ENCODE measurements at places on chromosomes 6 and 20.

GRCh38 chr20:59033093-59033492 lies 958 bp upstream of the ATP5F1E start:
- DNase-seq, result no peak

DNA sequence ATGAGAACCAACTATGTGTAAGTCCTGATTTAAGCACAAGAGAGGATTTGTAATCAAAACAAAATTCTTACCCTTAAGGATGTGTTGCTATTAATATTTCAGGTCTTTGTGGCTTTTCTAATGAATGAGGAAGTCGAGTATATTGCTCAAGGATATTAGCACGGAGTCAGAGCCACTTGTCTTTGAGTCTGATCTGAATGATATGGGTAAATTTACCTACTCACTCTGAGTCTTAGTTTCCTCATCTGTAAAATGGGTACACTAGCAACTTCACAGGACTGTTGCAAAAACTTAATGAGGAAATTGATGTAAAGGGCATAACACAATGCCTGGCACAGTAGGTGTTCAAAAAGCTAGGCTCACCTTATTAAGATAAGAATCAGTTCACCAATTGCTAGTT lies 30.0 kb upstream of the QKI start:
- no peak for DNase-seq

GRCh38 chr20:63134201-63134612 lies 81.7 kb downstream of the YTHDF1 start:
- no peak for DNase-seq

DNA sequence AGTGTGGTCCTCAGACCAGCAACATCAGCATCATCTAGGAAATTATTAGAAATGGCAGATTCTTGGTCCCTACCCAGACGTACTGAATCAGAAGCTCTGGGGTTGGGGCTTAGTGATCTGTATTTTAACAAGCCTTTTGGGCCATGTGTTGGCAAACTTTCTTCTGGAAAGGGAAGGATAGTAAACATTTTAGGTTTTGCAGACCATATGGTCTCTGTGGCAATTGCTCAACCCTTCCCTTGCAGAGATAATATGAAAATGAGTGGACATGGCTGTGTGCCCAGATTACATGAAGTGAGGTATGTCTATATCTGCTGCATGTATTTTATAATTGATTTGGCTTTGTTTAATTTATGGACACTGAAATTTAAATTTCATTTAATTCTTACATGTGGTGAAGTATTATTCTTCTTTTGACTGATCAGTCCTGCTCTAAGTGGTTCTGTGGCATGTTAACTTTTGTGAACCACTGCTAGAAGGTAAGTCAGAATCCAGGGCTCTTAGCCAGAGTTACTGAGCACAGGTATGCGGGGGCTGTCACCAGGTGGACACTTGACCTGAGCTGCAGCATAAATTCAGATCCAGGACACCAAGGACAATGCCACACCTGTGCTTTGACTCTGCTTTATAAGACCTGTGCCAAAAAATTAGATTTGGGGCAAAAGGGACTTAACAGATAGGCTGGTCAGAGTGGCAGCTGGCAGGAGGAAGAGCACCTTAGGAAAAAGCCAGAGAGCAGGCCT lies 43.2 kb downstream of the LY86 start:
- DNase-seq, result no peak

GRCh38 chr6:14996892-14997291 lies 249.0 kb upstream of the JARID2 start:
- no peak for DNase-seq

- DNase-seq, result no peak
Measured at GRCh38 chr6:147855803-147856482, 347.5 kb downstream of the SAMD5 start.

GRCh38 chr6:123321020-123321419 lies 315.7 kb downstream of the TRDN start:
- no peak for DNase-seq

DNA sequence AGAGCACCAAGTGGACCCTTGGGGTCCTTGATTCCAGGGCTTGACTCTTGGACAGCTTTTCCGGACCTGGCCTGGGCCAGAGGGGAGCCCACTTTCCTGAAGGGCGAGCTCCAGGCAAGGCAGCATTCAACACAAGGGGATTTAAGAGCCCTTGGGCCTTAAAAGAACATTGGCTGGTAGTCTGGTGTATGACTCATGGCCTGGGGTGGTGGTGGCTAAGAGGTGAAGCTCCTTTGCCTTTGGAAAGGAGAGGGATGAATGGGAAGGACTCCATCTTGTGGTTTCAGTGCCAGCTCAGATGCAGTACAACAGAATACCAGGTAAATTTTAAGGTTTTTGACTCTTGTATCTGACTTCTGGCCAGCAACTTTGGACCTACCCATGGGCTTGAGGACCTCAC lies 760.7 kb downstream of the GRIK2 start:
- no peak for DNase-seq

- DNase-seq, result no peak
Measured at GRCh38 chr20:43901296-43901695, 13.4 kb upstream of the TOX2 start.

GRCh38 chr6:164010441-164011103 lies 596.1 kb downstream of the QKI start:
- DNase-seq, result no peak

DNA sequence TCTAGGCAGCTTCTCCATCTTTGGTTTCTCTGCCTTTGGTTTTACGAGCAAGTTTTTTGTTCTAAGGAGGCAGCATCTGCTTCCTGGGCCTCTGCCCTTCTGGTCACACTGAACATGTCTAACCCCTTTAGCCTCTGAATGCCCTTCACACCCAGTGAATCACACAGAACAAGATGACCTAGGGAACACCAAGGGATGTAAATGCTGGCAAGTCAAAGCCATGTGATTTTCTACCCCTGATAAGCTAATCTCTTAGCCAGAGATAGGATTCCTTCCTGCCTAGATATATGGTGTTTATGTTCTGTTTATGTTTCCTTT lies 7.2 kb upstream of the BPIFB6 start:
- DNase-seq, result no peak

- DNase-seq, result no peak
Measured at GRCh38 chr6:139676718-139677117, 302.3 kb upstream of the CITED2 start.

DNA sequence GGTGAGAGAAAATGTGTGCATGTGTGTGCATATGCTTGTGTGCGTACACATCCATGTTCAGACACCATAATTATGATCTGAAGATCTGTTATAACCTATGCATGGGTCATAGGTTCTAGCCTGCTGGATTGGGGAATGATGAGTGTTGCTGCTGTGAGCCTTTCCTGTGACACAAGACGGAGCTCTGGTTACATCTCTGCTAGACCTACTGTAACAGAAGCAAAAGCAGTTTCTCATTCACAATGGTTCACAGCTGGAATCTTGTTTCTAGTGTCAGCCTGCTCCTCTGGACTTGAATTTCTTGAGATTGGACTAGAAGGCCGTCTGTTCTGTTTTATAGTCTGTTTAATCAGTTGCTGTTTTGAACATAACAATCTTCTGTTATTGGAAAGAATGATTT lies 40.1 kb downstream of the DEFB114 start:
- no peak for DNase-seq

DNA sequence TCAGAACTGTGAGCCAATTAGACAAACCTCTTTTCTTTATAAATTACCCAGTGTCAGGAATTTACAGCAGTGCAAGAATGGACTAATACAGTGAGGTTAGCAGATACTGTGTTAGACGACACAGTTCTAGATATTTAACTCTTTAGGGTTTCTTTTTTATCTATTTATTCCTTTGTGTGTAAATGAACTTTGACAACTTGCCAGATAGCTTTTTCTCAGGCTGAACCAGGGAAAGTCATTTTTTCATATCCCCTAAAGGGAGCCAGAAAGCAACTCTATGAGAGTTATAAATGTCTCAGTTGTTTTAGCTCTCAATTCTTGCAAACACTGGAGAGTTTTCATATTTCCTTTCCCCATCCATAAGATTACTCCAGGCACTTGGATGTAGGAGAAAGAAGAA lies 277.3 kb downstream of the PHF3 start:
- DNase-seq, result no peak

GRCh38 chr20:36573103-36573797 lies at the start of gene TGIF2:
Gene TGIF2 (plus strand): TSS chr20:36573597. CDS start chr20:36578775, 5,178 bp downstream.
- DNase-seq, result peak; percentile 94

DNA sequence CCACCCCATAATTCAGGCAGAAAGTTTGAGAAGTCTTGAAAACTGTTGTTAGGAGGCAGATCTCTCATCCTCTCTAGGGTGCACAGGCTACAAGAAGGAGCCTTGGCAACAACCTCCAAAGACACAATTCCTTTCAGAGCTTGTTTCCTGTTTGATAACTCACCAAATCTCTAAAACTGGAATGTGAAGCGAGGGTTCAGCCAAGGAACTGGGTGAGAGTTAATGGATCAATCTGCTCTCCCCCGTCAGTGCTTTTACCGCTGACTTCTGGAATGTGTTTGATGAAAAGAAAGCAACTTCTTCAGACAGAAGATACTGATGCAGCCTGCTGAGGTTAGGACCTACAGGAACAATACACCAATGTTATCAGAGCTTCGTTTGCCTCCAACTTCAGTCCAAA lies 171.8 kb upstream of the BMP2 start:
- no peak for DNase-seq

DNA sequence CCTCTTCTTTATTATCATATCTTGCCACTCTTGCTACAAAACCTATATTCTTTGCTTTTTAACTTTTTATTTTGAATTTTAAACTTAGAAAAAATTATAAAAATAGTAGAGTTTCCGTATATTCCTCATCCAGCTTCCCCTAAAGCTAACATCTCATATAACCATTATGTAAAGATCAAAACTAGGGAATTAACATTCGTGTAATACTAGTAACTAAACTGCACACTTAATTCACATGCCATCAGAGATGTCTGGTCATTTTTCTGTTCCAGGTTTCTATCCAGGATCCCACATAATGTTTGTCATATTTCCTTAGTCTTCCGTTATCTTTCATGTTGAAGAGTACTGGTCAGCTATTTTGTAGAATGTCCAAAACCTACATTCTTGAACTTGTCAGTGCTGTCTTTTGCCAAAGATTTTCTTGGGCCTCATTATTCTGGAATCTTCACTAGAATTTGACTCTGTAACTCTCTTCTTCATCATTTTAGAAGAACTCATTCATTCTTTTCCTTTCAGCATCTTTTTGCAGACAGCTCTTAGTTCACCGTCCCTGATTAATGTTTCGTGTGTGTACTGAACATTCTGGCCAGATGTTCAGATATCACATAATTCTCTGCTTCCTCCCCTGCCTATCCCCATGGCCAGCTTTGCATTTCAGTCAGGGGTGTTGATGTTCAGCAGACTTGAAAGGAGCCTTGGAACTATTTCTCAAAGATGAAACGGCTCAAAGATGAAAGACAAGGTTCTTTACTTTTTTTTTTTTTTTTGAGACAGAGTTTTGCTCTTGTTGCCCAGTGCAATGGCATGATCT lies 9.4 kb downstream of the CTNNBL1 start:
- DNase-seq, result no peak

DNA sequence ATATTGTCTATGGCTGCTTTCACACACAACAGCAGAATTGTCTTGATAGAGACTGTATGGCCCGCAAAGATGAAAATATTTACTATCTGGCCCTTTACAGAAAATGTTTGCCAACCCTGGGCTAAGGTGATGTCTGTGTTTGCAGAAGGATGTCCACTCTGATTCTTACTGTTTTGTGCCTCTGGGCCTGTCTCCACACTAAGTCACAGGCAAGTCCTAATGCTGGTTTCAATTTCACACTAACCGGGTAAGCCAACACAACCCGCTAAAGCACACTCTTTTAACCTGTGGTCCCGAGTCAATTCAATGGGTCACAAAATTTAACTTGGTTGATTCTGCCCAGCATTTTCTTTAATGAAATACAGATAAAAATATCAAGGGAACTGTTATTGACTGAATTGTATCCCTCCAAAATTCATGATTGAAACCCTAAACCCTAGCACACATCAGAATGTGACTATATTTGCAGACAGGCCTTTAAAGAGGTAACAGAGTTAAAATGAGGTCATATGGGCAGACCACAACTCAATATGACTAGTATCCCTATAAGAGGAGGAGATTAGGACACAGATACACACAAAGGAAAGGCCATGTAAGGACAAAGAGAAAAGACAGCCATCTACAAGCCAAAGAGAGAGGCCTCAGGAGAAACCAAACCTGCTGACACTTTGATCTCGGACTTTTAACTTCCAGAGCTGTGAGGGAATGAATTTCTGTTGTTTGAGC lies 78.4 kb downstream of the FYN start:
- DNase-seq, result no peak

DNA sequence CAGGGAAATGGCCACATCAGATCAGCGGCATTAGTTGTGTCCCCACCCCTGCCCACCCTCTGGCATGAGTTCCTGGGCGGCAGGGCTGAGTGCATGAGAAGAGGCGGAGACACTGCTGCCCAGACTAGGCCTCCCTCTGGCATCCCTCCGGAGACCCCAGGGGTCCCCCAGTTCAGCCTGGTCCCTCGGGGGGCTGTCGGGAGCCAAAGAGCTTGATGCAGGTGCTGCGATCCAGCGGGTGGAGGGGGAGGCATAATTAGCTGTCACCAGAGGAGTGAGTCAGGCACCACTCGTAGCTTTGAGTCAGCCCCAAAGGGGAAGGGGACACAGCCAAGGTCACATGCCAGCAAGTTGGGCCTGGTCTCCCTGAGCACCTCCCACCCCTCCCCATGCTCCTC lies 34.5 kb downstream of the DLGAP4 start:
- no peak for DNase-seq

- no peak for DNase-seq
Measured at GRCh38 chr20:45872626-45873025, 8.4 kb upstream of the ZSWIM1 start.

DNA sequence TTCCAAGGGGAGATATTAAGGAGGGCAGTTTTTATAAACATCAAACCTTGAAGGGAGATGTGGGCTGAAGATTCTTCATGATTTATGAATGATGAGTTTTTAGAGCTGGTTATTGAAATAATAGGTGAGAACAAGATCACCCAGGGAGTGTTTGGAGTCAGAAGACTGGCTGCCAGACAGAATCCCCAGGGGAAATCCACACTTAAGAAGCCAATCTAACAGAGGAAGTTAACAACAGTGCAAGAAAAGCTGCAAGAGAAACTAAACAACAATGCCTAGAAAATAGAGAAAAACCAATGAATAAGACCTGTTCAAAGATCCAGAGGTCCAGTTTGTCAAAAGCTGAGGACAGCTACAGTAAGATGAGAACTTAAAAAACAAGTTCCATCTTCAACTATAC lies 167.9 kb upstream of the MAN1A1 start:
- DNase-seq, result no peak

Measured in CD4-positive, alpha-beta T cell treated with Interferon alpha-2 for 1 hour (primary cell).